Glomerular endothelial cell (primary cell): ENCODE measurements at places on chromosomes 12 and 14.

DNA sequence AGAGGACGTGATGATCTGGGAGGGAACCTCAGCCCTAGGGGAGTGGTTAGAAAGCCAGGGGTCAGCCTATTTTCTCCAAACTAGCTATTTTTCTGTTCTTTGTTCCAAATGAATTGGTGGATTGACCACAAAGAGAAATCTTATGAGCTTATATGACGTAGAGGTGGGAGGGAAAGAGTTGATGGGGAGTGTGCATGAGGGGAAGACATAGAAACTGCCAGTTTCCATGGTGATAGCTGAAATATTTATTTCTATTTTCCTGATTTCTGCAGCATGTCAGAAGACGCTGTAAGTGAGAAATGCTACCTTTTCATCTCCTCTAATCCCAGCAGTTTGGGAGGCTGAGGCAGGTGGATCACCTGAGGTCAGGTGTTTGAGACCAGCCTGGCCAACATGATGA, 51.4 kb upstream of the CISTR start:
- no peak for DNase-seq

- no peak for DNase-seq
These were observed 5.6 kb upstream of the MYL6B start for GRCh38 chr12:56146492-56147460.

DNA sequence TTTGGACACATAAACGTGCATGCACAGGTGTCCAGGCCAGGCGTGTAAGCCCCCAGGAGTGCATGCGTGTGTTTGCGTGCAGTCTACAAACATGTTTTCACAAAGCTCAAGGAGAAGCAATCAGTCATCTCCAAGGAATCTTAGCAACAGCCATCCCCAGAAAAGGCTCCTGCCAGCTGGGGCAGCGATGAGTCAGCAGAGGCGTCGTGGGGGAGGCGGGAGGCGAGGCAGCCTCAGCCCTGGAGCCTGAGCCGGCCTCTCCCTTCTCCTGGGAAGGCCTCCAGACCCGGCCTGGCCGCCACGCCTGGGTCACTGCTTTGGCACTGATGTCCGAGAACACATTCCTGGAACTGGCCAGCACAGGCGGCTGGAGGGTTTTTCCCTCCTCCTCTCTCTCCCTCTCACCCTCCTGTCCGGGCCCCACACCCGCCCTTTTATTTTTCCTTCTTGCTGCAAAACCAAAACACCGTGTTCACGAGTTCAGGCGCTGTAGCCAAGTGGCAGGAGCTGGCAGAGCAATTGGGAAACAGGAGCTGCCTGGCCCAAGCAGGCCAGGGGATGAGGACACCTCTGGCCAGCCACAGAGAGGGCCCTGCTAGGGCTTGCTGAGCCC, 92.7 kb downstream of the LRRC74A start:
- DNase-seq, result peak; percentile 78

GRCh38 chr12:114938487-114939210, 254.7 kb upstream of the TBX3 start:
- no peak for DNase-seq
